ENCODE measurements at places on chromosomes 6 and 20.

- DNase-seq = no peak
These were observed 13.7 kb downstream of the MAS1 start for GRCh38 chr6:159904497-159904911.

- no peak for DNase-seq
These were observed 115.9 kb downstream of the QRSL1 start for GRCh38 chr6:106745197-106745770.

DNA sequence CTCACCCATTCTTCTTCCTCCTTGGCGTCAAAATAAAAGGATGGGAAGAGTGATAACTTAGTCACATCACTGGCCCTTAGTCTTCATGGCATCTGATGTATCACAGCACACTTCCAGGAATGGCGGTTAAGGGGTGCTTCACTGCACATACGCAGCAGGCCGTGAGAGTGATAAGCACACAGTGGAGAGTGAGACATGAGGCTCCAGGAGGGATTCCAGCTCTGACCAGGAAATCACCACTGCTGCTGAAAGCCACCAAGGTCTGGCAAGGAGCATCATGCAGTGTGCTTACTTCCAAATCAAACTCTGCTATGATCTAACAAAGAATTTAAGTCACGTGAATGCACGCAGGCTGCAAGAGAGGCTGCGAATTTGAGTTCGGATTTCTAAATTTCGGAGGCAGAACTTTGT is 62.4 kb downstream of the ARID1B start:
- DNase-seq = no peak

- DNase-seq = no peak
These were observed 21.2 kb upstream of the CCDC167 start for GRCh38 chr6:37520926-37521325.

DNA sequence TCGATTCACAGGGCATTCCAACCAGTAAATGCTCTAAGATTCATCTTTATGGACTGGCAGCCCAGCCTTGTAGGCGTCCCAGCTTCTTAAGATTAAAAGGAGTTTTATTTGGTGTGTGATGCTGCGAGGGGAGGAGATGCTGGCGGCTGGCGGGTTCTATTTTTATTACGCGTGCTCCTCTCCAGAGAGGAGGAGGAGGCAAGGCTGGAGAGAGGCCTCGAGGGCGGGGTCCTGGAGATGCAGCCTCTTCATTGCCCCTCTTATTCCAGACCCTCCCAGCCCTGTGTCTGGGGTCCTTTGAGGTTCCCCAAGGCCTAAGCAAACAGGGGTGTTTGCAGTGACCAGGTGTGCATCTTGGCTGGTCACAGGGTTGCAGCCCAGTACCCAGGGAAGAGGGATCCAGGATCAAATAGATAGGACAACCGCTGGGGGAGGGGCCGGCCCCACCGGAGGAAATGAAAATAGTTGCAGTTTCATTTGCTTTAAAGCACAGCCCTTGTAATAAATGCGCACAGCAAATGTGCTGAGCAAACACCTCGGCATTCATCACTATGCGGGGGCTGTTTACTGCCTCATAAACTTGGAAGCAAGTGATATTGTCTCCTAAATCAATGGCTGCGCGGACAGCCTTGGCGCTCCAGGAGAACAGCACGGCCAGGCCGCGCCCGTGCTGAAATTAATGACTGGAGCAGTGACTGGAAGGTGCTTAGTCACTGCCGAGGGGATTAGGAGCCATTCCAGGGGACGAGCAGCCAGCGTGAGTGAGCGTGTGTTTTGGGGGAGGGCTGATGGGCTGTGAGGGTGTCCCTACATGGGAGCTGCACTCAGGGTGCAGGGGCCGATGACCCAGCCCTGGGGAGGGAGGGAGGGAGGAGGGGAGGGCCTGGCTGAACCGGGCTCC is 83.0 kb downstream of the TMEM242 start:
- DNase-seq = no peak

DNA sequence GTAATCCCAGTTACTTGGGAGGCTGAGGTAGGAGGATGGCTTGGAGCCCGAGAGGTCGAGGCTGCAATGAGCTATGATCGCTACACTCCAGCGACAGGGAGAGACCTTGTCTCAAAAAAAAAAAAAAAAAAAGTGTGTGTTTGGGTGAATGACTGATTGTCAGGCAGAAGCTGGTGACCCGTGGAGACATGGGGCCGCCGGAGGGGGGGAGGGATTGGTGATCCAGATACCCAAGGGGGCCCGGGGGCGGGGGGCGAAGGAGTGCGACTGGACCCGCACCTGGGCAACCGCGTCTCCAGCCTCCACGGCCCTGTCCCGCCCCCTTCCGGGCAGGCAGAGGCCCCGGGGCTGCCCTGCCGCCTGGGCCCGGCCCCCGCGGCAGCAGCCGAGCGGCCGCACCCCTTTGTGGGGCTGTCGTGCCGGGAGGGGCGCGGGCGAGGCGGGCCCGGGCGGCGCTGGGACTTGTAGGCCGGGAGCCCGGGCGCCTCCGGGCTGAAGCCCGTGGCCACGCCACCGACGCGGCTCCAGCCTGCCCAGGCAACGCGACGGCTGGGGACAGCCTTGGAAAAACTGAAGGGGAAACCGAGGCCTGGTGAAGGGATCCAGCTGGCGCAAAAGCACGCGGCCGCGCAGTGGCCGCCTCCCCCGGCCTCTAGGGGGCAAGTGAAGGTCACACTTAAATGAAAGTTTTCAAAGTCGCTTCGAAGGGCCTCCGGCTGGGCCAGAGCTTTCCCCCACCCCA is 2.1 kb upstream of the RBM38 start:
- DNase-seq = peak; percentile 72

Measured in stimulated activated CD8-positive, alpha-beta memory T cell treated with anti-CD3 and anti-CD28 coated beads, Interleukin-4, amount 100 ng/mL, for 48 hours (primary cell).